ENCODE measurements at places on chromosomes 4 and X.

DNA sequence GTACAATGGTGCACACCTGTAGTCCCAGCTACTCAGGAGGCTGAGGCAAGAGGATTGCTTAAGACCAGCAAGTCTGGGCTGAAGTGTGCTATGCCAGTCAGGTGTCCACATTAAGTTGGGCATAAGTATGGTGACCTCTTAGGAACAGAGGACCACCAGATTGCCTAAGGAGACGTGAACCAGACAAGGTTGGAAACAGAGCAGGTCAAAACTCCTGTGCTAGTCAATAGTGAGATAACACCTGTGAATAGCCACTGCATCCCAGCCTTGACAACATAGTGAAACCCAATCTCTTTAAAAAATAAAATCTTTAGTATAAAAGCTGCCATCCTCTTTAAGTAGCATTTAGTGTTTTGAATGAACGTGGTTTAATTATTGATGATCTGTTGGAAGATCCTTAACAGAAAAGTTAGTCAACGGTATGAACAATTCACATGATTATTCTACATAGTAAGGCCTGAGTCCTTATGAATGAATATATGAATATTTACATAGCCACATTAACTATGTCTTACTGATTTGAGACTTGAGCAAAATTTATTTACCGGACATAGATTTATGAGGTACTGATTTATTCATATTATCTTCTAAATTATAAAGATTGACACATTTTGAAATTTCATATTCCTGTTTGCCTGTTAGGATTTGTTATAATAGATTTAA, 63.2 kb downstream of the UBE2K start:
- no peak for DNase-seq

DNA sequence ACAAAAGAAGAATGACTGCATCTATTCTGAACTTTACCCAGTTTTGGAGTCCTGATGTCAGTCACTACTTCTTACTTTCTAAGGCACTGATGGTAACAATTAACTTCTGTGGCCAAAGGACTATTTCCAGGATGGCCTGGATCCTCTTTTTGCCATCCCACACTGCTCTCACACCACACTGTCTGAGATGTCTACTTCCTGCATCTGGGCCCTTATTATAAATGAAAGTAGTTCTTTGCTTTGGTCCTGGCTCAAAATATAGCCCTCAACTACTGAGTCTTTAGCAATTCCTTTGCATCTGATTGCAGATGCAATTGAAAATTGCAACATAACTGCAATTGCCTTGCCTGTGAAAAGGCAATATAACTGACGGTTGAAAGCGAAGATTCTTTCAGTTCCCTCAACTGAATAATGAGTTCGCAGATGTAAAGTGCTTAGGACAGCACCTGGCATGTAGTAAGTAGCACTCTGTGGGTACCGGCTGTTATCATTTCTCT, 44.2 kb downstream of the COQ2 start:
- DNase-seq, result no peak

DNA sequence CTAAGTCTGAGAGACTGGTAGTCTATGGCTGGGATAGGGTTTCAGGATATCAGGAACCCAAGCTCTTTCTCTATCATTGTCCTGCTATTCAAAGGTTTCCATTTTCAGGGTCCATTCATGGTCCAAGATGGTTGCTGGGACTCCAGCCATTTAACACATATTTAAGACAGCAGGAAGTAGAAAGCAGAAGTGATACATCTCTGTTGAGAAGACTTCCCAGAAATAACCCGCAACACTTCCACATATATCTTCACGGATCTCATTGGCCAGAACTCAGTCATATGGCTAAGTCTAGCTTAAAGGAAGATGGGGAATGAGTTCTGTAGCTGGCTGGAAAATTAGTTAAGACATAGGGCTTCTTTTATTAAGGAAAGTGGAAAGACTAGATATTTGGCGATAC, 23.8 kb downstream of the CTSO start:
- no peak for DNase-seq

GRCh38 chr4:134276476-134276875, 74.9 kb upstream of the PABPC4L start:
- no peak for DNase-seq

GRCh38 chrX:97199501-97199900, 315.8 kb downstream of the RPA4 start:
- no peak for DNase-seq

GRCh38 chr4:13912966-13913365, 285.4 kb upstream of the BOD1L1 start:
- no peak for DNase-seq

GRCh38 chr4:109206620-109207019, 95.8 kb downstream of the COL25A1 start:
- no peak for DNase-seq
